Epithelial cell of umbilical artery (primary cell): ENCODE measurements at places on chromosomes 6 and 20. TPM values are rescaled to one million over a fixed set of nuclear protein-coding genes. Genes with fewer than 3 reads are reported as not detected.

COL9A3 gene
- 0.30 and 0.97 TPM in 2 replicates for total RNA-seq

CAGE1 gene
- total RNA-seq: 0.15 TPM in 1 of 2 replicates, not detected in the other

RSPO3 gene
- 5.8 and 6.1 TPM in 2 replicates for total RNA-seq

IMPG1 gene
- total RNA-seq: under 0.01 TPM in 1 of 2 replicates, not detected in the other

OR2B6 gene
- total RNA-seq: not detected in 2 replicates

PRRT1 gene
- total RNA-seq: under 0.01 and 0.30 TPM in 2 replicates

CST4 gene
- total RNA-seq: not detected in 2 replicates

CHRNA4 gene
- not detected in 2 replicates for total RNA-seq

NRSN1 gene
- not detected in 2 replicates for total RNA-seq

CAPN11 gene
- total RNA-seq: 3.0 and 4.2 TPM in 2 replicates

COL9A1 gene
- total RNA-seq: not detected in 2 replicates

TUBB2A gene
- 44.8 and 60.0 TPM in 2 replicates for total RNA-seq

APMAP gene
- 121 and 122 TPM in 2 replicates for total RNA-seq

ADNP gene
- 25.7 and 30.2 TPM in 2 replicates for total RNA-seq

NMBR gene
- not detected in 2 replicates for total RNA-seq

IBTK gene
- 49.0 and 59.6 TPM in 2 replicates for total RNA-seq

MUC21 gene
- total RNA-seq: not detected in 2 replicates

TMEM74B gene
- 0.32 TPM in 1 of 2 replicates, not detected in the other for total RNA-seq

CLDN20 gene
- total RNA-seq: 0.30 TPM in 1 of 2 replicates, not detected in the other

ADTRP gene
- 5.3 and 9.1 TPM in 2 replicates for total RNA-seq

NKAIN4 gene
- not detected in 2 replicates for total RNA-seq

SLC25A27 gene
- 0.32 and 1.5 TPM in 2 replicates for total RNA-seq

HLA-DQB2 gene
- total RNA-seq: not detected in 2 replicates
